HS-27A (cell line): ENCODE measurements at places on chromosomes 2 and 18.

- DNase-seq: no peak
Observed at GRCh38 chr2:47950340-47951301, 44.3 kb upstream of the FBXO11 start.

- no peak for DNase-seq
Observed at GRCh38 chr2:150232321-150232720, 255.1 kb downstream of the RND3 start.

DNA sequence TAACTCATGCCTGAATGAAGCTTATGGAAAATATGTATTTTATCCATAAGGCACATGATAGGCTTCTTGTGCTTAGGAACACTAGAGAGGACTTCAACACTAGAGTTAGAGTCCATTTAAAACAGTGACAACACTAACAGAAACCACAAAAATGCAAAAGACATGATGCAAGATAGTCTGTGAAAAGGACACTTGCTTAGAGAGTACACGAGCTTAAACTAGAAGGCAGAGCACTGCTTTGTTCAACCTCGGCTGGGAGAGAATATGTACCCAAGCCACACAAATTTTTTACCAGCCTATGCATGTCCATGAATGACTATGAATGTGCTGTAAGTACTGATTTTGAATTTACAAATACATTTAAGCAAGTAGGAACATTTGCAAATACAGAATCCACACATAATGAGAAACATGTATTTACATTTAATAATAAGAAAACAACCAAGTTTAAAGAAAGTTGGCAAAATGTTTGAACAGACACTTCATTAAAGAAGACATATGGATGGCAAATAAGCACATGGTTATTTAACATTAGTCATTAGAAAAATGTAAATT lies 130.6 kb downstream of the SPOPL start:
- no peak for DNase-seq

GRCh38 chr18:22726469-22726868 lies 206.7 kb upstream of the RBBP8 start:
- no peak for DNase-seq

GRCh38 chr2:26982102-26982742 lies 11.8 kb downstream of the MAPRE3 start:
- DNase-seq: no peak

- DNase-seq: no peak
Observed at GRCh38 chr2:135783439-135783838, 41.8 kb downstream of the UBXN4 start.

- no peak for DNase-seq
Observed at GRCh38 chr2:140027320-140027719, 1247.1 kb upstream of the NXPH2 start.

- DNase-seq: no peak
Observed at GRCh38 chr2:48200620-48201293, 294.5 kb upstream of the FBXO11 start.

- no peak for DNase-seq
Observed at GRCh38 chr2:40302751-40303325, 149.1 kb downstream of the SLC8A1 start.

DNA sequence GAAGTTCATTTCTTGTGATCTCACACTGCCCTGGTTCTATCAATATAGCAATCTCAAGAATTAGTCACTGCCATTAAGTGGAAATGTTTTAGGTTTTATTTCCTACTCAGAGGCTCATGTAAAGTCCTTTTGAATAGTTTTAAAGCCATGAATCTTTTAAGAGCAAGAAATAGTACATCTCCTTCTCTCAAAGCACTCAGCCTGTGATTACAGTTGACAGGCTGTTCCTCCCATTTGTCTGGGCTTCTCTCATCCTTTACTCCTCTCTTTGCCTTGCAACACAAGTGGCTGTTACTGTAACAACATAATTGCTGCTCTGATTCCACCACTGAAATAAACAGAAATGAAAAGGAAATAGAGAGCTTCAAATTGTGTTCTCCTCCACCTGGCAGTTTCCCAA lies 18.4 kb downstream of the GRP start:
- no peak for DNase-seq
